ENCODE measurements at places on chromosomes 4 and X.

GRCh38 chrX:139691493-139691842 lies 16.5 kb downstream of the MCF2 start:
- H3K36me3 ChIP-seq: no peaks in the 10 kb centered on the region
- H3K4me1 ChIP-seq: peaks cover 8% of the 10 kb centered on the region
- H3K4me3 ChIP-seq: peak overlapping the region; percentile 7
- DNase-seq: no peak
- no peak overlapping the region for H3K27ac ChIP-seq

DNA sequence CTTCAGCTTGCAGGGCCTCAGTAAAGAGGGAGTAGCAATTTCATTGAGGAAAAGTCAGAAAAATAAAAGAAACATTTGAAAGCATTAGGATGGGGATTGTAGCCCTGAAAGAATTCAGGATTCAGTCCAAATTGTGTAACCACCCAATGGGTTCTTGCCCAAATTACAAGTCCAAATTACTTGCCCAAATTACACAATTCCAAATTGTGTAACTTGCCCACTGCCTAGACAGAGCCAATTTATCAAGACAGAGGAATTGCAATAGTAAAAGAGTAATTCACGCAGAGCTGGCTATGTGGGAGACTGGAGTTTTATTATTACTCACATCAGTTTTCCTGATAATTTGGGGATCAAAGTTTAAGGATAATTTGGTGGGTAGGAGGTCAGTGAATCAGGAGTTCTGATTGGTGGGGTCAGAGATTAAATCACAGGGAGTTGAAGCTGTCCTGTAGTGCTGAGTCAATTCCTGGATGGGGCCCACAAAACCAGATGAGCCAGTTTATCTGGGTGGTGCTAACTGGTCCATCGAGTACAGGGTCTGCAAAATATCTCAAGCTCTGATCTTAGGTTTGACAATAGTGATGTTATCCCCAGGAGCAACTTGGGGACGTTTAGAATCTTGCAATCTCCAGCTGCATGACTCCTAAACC lies 18.1 kb upstream of the PAGE5 start:
- H3K4me3 ChIP-seq: no peak overlapping the region
- DNase-seq: no peak
- no peaks in the 10 kb centered on the region for H3K4me1 ChIP-seq

GRCh38 chr4:157896726-157897125 lies 276.1 kb downstream of the GASK1B start:
- no peaks in the 10 kb centered on the region for H3K27me3 ChIP-seq
- no peak overlapping the region for H3K27ac ChIP-seq
- DNase-seq: no peak
- no peaks in the 10 kb centered on the region for H3K36me3 ChIP-seq
- no peaks in the 10 kb centered on the region for H3K4me1 ChIP-seq
- no peak overlapping the region for H3K4me3 ChIP-seq

DNA sequence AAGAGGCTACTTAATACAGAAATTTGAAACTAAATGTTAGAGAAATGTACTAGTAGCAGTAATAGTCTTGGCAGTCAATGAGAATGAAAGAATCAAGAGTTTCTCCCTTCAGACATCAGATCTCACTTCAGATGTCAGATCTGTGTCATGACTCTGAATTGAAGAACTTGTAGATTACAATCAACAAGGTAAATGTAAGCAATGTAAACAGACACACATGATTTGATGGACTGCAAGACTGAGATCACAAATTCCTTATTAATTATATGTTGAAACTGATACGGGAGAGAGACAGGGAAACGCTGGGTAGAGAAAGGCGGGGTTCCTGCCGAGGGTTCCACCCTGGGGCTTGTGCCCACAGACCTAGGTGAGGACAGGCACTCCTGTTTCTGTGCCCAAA lies 65.5 kb upstream of the HHIP start:
- no peak overlapping the region for H3K4me3 ChIP-seq
- no peak overlapping the region for H3K27ac ChIP-seq
- no peaks in the 10 kb centered on the region for H3K4me1 ChIP-seq
- no peak for DNase-seq
- H3K27me3 ChIP-seq: no peaks in the 10 kb centered on the region

DNA sequence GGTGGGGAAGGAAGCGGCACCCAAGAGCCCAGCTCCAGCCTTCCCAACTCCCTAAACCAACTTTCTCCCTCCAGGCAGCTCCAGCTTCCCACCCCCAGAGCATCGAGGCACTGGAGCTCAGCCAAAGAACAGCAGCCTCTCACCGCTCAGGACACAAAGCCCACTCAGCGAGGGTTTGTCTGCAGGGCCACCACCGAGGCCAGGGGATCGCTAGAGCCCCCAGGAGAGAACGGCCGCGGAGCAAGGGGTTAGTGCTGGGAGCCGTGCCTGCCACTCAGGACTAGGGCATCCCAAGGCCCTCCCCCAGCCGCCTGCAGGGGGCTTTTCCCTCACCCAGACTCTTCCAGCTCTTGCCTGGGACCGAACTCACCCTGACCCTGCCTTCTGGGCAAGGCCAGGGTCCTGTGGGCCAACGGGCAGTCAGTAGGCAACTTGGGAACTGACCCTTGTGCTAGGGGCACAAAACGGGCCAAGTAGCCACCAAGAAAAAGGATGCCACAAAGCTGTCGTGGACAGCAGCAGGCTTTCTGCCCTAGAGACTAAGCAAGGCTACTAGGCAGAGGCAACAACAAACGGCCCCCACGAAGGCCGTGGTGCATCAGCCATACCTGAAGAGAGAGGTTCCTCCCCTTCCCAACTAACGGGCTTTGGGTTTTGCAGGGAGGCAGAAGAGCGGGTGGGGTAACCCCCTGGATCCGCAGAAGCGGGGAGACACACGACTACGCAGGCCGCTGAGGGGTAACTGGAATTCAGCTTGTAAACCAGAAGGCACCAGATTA lies 2.3 kb downstream of the HCFC1 start:
- H3K4me1 ChIP-seq: peaks cover 64% of the 10 kb centered on the region
- DNase-seq: no peak
- H3K27me3 ChIP-seq: no peaks in the 10 kb centered on the region
- H3K36me3 ChIP-seq: no peaks in the 10 kb centered on the region

DNA sequence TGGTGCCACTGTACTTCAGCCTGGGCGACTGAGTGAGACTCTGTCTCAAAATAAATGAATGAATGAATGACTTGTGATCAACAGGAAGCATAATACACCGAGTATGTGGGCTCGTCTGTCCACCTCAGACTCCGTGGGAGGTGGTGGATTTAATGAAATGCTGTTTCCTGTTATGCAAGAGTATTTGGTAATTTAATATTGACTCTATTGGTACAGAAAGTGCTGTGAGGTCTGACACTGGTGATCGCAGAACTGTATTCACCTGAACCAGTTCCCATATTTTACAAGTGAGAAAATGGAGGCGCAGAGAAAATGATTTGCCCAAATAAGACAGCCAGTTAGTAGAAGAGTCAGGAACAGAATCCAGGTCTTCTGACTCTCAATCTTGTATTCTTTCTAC lies 423.3 kb downstream of the RAPGEF2 start:
- H3K36me3 ChIP-seq: no peaks in the 10 kb centered on the region
- H3K4me1 ChIP-seq: no peaks in the 10 kb centered on the region
- DNase-seq: no peak
- H3K4me3 ChIP-seq: no peak overlapping the region
- H3K27ac ChIP-seq: no peak overlapping the region

DNA sequence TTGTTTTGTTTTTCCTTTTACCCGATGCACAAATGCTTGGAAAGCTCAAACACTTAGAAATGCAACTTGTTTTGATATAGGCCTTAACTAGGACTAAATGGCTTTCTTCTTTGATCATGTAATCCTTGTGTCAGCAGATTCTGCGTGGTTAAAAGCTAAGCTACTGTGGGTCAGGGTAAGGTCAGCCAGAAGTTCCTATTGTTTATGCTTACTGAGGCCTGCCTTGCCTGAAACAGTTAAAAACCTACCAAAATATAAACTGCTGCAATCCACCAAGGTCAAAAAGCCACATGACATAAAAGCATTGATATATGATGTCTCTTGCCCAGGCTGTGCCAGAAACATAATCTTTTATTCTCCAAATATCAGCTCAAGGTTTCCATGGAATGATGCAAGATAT lies 223.4 kb downstream of the FAM47B start:
- no peaks in the 10 kb centered on the region for H3K27me3 ChIP-seq
- H3K4me1 ChIP-seq: no peaks in the 10 kb centered on the region
- no peak for DNase-seq
- no peak overlapping the region for H3K27ac ChIP-seq
- no peak overlapping the region for H3K4me3 ChIP-seq
- no peaks in the 10 kb centered on the region for H3K36me3 ChIP-seq

- no peaks in the 10 kb centered on the region for H3K27me3 ChIP-seq
- no peaks in the 10 kb centered on the region for H3K4me1 ChIP-seq
- no peak overlapping the region for H3K4me3 ChIP-seq
- H3K27ac ChIP-seq: no peak overlapping the region
These were observed 16.9 kb downstream of the RTL5 start for GRCh38 chrX:72114807-72115206.

GRCh38 chrX:65582450-65583082 lies 48.0 kb upstream of the LAS1L start:
- no peak overlapping the region for H3K4me3 ChIP-seq
- H3K27ac ChIP-seq: no peak overlapping the region
- H3K27me3 ChIP-seq: no peaks in the 10 kb centered on the region
- H3K4me1 ChIP-seq: no peaks in the 10 kb centered on the region
- no peak for DNase-seq

- no peak overlapping the region for H3K4me3 ChIP-seq
- no peaks in the 10 kb centered on the region for H3K36me3 ChIP-seq
- H3K27ac ChIP-seq: no peak overlapping the region
- no peaks in the 10 kb centered on the region for H3K27me3 ChIP-seq
- no peaks in the 10 kb centered on the region for H3K4me1 ChIP-seq
These were observed 622.0 kb downstream of the CENPC start for GRCh38 chr4:66923081-66923865.

DNA sequence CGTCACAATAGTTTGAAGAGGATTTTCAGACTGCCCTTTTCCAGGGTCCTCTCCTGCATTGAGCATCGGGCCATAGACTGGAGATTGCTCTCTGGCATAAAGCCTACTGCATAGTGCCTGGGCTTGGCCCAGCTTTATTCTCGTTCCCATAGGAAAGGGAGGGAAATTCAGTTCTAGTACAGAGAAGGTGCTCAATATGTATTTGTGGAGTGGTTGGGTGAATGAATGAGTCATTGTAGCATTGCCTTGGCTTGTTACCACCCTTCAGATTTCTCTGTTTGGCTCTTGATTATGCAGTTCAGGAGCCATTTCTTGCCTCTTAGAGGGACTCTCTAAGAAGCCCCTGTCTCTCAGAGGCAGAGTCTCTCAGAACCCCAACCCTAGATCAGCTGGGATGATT lies 2.6 kb downstream of the TMEM35A start:
- H3K36me3 ChIP-seq: no peaks in the 10 kb centered on the region
- H3K4me1 ChIP-seq: no peaks in the 10 kb centered on the region
- DNase-seq: no peak
